Activated gamma-delta T cell treated with Interleukin-2 at 50 U/mL for 16 hours (primary cell): ENCODE measurements at places on chromosomes 12 and 14.
A peak's percentile ranks its signal among the peaks of the same experiment; 100 is the strongest.

- DNase-seq, result no peak
Measured at GRCh38 chr12:7591531-7591930, 74.2 kb downstream of the APOBEC1 start.

GRCh38 chr14:78834766-78835451 is 664.7 kb downstream of the NRXN3 start:
- no peak for DNase-seq

GRCh38 chr12:27607591-27607990 is 83.6 kb downstream of the PPFIBP1 start:
- DNase-seq, result no peak

DNA sequence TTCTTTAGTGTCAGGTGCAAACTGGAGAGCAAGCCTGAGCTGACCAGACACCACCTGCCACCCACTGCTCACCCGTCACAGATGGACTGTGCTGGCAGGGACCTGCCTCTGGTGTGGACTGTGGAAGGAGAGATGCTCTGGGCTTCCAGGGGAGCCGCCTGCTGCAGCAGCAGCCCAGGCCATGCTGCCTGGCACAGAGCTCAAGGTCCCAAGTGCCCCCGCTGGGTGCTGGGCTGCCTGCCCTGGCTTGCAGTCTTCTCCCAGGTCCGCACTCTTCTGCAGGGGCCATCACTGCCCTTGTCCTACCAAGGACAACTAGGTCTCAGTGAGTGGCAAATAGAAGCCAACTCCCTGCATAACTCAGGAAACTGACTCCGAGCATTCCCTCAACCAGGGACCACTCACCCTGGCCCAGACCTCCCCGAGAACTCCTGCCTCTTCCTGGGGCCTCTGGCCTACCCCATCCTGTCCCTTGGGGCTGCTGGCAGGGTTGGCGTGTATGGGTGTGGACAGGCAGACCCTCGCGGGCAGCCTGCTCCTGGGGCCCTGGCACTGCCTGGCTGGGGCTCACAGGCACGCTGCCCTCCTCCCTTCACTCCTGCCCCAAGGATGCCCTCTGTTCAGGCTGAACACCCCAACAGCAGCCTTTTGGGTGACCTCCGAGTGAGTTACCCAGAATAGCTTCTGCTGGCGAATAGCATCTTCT is 9.3 kb downstream of the AMN start:
- no peak for DNase-seq

DNA sequence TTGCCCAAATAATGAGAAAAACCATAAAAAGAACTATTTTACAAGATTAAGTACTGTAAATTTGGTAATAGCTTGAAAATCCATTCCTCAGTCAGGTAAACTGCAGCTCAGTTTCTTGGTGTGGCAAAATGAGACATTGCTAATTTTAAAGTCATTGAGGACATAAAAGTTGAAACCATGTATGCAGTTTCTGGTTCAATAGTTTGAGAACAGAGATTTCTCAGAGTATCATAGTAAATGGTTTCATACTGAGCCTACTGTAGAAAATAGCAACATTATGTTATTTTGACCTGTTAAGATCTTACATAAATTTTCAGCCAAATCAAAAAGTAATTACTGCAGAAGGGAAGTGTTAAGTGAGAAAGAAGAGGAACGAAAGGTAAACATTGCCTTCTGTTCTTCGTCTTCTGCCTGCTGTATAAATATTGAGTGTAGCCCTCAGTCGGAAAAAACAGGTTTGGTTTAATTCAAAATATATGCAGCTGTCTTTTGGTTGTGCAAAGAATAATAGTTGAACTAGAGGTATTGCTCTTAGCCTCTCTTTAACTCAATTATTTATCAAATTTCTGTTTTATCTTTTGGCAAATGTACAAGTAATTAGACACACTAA is 119.6 kb downstream of the SYNE2 start:
- no peak for DNase-seq

DNA sequence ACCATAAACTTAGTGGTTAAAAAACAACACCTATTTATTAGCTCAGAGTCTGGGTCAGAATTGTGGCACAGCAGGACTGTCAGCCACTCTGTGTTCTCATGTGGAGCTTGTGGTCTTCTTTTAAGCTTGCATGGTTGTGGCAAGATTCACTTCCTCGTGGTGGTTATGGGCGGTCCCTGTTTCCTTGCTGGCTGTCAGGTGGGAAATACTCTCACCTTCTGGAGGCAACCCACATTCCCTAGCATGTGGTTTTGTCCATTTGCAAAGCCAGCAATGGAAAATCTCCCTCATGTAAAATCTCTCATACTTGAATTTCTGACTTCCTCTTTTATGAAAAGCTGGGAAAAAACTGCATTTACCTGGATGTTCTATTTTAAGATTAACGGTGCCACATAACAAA is 229.8 kb downstream of the ALX1 start:
- DNase-seq, result no peak

GRCh38 chr14:90576581-90576980 is 179.8 kb downstream of the CALM1 start:
- DNase-seq, result no peak

DNA sequence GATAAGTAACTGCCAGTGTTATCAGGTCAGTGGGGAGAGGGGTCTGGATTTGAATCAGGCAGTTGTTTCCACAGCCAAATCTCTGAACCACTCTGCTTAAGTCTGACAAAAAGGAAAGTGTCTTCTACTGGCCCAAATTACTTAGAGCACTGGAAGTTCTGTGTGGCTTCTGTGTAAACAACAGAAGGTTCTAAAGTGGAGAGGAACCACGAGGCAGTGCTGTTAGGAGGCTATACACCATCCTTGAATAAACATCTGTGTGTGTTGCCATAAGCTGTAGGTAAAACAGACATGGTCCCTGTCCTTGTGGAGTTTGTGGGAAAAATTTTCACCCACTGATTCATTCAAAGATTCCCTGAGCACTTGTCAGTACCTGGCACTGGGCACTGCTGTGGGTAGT is 50.0 kb downstream of the GALNT4 start:
- no peak for DNase-seq

DNA sequence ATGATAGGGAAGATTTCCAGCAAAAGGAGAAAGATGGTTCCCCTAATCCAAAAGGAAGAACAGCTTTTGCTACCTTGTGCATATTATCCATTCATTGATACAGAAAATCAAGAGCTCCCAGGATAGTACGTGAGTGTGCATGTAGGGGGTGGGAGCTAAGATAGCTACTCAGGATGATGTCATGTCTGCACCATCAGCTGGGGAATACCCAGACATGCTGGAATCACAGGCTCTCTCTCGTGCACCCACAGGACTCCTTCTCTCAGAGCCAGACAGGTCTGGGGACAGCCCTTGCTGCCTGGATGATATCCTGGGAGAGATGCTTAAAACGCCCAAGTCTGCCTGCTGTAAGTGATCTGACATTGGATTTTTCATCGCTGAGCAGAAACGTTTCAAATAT is 38.9 kb downstream of the FOXN3 start:
- no peak for DNase-seq

- no peak for DNase-seq
Measured at GRCh38 chr12:70756791-70757190, 119.6 kb upstream of the PTPRB start.

DNA sequence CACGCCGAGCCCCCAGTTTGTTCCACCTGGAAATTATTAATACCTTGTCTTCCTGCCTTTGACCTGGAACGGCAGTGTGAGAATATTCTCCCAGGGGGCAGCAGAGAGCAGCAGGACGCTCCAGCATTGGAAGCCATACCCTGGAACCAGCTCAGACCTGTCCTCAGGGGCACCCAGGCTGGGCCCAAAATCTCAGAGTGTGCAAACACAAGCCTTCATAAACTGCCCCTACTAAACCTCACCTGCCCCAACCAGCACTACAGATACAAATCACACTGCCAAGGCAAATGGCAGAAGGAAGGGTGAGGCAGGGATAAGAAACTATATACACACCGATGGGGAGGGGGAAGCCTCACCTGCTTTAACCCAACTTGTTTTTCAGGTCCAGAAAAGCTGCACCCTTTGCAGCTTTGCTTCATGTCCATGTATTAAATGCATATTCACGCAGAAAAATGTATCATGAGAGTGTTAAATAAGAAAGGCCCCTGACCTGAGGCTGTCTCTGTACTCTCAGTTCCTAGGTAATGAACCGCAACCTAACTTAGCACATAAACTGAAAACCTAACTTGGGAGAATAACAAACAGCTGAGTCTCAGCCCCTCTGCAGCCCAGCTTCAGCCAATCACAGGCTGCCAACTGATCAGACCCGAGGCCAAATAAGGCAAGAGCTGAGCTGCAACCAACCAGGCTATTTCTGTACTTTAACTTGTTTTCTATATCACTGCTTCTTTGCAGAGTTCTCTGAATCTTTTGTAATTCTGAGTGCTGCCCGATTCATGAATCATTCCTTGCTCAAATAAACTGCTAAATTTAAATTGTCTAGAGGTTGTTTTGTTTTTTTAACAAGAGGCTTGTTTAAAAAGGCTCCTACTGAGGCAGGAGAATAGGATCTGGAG is 130.1 kb downstream of the SPTSSA start:
- DNase-seq, result peak; percentile 33

DNA sequence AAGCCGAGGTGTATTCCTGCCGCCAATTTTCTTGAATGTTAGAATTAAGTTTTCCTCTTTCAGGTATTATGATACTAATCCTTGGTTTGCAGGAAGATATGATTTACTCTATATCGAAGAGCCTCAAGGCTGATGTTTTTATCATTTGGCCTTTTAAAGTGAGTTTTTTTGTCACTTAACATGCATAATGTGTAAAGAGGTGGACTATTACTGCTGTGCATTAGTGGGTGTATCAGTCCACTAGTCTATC is 11.1 kb upstream of the TMPO start:
- DNase-seq, result no peak

- no peak for DNase-seq
Measured at GRCh38 chr14:42214981-42215491, 608.4 kb downstream of the LRFN5 start.

- DNase-seq, result no peak
Measured at GRCh38 chr12:109588461-109589239, 15.1 kb downstream of the MVK start.

GRCh38 chr14:48963231-48963790 is 622.9 kb downstream of the RPS29 start:
- DNase-seq, result no peak

GRCh38 chr14:20848955-20849570 is 42.1 kb upstream of the RNASE3 start:
- no peak for DNase-seq

DNA sequence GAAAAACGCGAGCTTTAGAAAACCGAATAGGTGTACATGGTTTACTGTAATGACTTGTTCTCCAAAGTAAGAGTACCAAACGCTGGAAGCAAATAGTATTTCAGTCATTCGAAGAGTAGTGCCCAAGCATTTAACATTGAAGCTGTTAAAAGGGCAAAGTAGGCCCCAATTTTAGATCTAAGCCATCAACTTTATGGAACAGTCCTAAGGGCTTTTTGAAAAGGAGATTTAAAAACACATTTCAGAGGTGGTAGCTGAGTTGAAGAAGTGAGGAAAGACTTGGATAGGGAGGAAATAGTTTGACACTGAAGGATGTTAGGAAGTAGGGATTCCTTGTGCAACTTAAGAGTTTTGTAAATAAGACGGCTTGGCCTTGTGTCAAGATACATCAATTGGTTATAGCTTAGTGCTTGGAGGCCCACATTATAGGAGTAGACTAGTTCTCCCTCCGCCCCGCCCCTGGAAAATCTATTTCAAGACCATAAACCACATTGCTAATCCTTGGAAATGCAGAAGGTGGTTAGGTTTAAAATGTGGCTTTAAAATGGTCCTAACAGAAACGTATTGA is 783 bp upstream of the TUBA1B start:
- DNase-seq, result no peak

GRCh38 chr14:59123975-59124374 is 64.5 kb upstream of the DAAM1 start:
- no peak for DNase-seq

DNA sequence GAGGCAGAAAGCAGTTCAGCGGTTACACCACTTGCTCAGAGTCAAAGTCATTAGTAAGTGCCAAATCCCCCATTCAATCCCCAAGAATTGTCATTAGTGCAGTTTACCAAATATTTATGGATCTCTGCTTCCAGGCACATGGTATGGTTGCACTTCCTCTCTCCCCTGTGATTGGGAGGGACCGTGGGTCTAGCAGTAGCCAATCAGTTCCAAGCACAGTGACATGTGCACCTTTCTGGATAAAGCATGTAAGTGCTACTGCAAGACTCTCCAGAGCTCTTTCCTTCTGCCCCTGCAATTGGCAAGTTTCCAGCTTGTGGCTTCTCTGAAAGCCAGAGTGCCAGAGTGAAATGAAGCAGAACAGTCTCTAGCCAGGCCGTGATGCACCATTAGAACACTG is 85.3 kb upstream of the FLRT2 start:
- DNase-seq, result no peak

DNA sequence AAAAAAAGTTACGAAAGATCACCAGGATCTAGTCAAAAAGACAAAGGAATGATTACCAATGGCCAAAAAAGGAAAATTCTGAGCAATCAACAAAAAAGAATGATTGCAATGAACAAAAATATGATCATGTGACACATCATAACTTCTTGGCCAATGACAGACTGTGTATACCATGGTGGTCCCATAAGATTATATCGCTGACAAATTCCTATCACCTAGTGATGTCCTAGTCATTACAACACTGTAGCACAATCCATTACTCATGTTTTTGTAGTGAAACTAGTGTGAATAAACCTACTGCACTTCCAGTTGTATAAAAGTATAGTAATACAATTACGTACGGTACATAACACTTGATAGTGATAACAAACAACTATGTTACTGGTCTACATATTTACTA is 12.3 kb downstream of the SEL1L start:
- no peak for DNase-seq

GRCh38 chr12:112243255-112244110 is 118.1 kb downstream of the TRAFD1 start:
- no peak for DNase-seq

DNA sequence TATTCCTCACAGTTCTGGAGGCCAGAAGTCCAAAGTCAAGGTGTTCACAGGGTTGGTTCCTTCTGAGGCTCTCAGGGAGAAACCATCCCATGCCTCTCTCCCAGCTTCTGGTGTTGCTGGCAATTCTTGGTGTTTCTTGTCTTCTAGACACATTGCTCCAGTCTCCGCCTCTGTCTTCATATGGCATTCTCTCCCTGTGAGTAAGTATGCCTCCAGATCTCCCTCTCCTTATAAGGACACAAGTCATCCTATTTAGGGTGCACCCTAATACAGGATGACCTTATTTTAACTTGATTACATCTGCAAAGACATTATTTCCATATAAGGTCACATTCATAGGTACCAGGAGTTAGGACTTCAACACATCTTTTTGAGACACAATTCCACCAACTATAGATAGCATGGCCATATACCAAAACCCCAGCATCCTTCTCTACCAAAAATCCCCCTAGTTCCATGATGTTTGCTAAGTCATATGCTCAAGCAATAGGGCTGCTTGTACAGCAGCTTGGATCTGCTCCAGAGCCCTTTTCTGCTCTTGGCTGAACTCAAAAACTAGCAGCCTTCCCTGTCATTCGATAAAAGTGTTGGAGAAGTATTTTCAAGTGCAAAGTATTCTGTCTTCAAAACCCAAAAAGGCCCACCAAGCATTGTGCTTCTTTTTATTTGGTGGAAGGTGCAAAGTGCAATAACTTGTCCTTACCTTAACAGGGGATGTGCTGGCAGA is 79.2 kb upstream of the CMKLR1 start:
- no peak for DNase-seq
